PC-3 (cell line): ENCODE measurements at places on chromosomes 3 and 15.

DNA sequence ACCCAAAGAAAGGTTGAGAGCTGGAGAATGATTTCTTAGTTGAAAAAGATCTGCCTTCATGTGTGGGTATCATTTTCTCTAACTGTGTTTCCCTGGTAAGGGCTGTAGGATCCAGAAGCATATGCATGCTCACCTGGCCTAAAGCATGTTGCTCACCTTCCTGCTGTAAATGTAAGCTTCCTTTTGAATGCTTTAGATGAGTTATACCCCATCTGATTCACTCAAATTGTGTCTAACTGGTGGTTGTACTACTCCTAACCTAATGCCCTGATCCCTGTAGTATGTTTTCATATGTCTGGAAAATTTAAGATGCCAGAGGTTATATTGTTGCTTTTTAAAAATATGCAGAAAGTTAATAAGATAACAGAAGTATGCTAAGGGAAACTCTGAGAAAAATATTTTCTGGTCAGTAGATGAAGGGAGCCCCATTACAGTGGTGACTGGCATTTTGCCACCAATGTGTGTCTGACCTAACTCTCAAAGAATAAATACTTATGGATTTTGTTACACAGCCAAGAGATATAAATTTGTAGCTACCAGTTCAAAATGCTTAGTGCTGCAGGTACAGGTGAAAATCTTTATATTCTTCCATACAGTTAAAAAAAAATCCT lies 7.7 kb downstream of the FILIP1L start:
- peak; percentile 67 for DNase-seq

DNA sequence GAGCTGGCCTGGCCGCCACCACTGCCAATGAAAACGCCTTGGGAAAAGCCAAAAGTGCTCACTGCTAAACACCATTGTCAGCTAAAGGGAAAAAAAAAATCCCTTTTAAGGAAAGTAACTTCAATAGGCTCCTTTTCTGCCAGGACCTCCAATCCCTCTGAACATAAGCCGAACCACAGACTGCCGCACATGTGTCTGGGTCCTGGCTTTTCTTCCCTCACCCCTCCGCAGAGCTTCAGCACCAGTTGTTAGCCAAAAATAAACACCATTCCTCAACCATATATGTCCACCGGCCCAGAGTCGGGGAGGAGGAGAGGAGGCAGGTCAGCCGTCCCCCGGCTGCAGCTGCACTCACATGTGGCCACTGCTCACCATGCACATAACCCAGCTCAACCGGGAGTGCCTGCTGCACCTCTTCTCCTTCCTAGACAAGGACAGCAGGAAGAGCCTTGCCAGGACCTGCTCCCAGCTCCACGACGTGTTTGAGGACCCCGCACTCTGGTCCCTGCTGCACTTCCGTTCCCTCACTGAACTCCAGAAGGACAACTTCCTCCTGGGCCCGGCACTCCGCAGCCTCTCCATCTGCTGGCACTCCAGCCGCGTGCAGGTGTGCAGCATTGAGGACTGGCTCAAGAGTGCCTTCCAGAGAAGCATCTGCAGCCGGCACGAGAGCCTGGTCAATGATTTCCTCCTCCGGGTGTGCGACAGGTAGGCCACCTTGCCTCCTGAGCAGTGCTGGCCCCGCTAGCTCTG lies at the start of gene FBXL22:
TSS of gene FBXL22 (plus strand) at position 350 of the 753 bp plus-strand sequence. CDS start at position 356, 6 bp downstream.
- no peak for DNase-seq

DNA sequence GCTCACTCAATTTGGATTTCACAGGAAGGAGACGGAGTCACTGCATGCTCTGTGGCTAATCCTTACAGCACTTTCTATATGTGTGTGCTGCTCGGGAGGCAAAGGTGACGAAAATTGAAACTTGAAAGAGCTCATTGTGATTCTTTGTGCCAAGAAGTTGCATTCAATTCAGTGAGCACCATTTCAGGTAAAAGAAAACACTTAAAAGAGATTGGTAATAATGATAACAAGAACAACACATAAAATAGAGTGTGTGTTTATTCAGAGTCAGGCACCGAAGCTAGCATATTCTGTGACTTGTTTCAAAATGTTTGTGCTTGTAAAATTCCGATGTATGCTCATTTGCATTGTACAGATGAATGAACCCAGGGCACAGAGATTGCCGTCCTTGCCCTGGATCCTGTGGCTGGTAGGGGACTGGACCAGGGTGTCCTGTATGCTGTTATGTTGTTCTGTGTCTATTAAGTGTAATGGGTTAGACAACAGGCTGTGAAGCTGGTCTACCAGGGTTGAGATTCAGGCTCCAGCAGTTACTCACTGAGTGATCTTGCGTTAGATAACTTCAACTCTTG lies 193.3 kb upstream of the PROK2 start:
- no peak for DNase-seq

- peak; percentile 32 for DNase-seq
Measured at GRCh38 chr3:195181741-195182469, 89.1 kb downstream of the XXYLT1 start.

DNA sequence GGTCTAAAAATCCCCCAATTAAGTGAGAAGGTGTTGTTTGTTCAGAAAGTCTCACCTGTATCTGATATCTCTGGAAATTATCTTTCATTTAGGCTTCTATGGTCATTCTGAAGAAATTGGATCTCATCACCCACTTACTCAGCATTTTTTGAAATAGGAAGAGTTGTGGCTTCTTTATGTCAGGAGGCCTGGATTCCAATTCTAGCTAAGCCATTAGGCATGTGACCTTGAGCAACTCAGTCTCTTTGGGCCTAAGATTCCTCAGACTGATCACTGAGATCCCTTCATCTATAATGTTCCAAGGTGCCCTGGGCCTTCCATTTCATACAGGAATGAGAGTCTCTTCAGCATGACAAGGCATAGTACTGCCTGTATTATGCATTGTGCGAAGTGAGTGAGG lies 70.3 kb downstream of the ARHGEF26 start:
- DNase-seq = no peak

DNA sequence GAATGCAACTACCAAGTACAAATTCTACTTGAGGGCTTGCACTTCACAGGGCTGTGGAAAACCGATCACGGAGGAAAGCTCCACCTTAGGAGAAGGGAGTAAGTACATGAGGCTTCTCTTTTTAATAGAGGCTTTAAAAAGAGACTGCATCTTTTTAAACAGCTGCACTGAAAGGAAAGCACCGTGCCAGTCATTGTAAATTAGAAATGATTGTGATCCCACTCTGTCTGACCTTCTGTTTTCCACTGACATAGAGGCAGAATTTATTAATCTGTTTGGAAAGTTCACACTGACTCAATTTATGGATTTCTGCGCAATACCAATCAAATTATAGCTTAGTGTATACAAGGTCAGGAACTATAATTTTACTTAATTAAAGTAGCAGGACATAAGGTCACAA lies 198.2 kb downstream of the CHL1 start:
- DNase-seq = no peak

GRCh38 chr3:109021556-109021955 lies 67.9 kb upstream of the GUCA1C start:
- DNase-seq = peak; percentile 6

DNA sequence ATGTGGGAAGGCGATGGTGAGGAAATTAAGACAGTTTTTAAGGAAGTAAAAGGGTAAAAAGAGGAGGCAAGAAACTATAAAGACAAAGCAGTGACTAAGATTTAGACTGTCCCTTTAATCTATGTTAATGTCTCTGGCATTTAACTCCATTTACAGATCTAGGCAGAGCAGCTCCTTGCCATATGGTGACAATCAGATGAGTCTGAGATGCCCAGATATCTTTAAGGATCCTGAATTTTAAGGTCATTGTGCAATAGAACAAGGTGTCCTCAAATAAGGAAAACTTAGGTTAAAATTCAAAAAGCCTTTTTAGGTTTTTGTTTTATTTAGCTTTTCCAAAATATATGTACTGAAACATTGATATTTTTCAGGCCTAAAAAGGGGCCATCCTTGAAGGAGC lies 24.1 kb downstream of the RASGRP1 start:
- no peak for DNase-seq

GRCh38 chr3:46557814-46558183 lies 8.3 kb downstream of the LRRC2 start:
- DNase-seq = no peak

DNA sequence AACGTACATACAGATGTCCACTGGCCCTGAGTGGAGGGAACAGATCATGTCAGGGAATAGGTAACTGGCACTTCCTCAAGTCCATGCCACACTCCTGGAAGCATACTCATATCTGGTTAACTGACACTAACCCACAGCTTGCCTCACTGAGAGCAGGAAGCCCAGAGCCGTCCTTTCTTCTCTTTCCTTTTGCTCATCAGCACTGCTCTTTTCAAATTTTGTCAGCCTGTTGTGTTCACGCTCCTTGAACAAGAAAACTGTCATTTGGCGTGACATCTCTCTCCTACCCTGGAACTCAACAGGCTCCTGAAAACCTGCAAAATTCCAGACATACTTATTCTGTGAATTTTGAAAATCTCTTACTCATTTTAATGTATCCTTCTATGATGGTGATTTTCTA lies 360.2 kb downstream of the MAGI1 start:
- no peak for DNase-seq

GRCh38 chr3:146547235-146547835 lies 2.9 kb upstream of the PLSCR1 start:
- no peak for DNase-seq

GRCh38 chr15:92655178-92655995 lies at the start of gene FAM174B:
TSS of gene FAM174B (minus strand) at chr15:92655775.
- DNase-seq = peak; percentile 53

DNA sequence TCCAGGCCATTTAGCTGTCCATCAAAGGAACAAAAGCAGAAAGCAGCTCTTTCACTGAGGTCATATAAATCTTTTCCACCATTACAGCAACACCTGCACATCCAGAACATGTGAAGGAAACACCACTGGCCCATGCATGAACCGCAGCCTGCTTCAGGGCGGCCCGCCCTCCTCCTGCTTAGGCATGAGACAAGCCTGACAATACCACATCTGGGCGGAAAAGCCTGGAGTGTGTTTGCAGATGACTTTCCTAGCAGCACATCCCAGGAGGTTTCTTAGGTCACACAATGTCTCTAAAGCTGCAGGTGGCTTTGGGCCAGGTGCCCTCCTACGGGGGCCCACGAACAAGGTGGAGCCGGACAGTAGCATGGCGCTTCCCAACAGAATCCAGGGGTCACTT lies 19.6 kb downstream of the CYFIP1 start:
- no peak for DNase-seq

DNA sequence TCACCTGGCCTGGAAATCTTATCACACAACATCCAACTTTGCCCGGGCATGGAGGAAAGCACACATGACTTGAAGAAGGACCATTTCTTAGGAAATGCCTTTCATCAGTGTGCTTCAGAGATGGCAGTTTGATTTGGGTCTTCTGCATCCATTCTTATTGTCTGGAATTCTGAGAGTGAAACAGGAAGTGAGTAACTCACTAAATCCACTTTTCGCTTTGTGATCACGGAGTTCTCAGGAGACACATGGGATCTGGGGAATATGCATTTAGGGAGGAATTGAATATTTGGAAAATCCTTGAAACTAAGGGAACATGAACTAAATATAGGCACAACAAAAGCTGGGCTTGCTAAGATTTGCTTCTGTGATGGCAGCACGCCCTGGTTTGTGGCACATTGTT lies 212.5 kb upstream of the FEZF2 start:
- no peak for DNase-seq

DNA sequence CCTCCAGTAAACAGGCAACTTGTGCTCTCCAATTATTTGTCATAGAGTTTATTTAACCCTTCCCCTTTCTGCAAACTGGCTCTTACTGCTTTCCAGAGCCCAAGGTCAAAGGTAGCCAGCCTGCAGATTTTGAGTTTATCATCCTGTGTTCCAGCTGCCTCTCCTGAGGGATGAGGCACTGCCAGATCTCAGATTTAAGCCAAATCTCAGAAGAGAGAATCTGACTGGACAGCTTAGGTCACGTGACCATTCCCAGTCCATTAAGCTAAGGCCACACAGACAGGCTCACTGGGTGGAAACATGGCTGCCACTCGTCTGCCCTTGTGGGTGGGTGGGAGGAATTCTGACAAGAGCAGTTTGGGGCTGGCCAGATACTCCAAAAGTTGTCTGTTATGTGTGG lies 8.6 kb upstream of the SIAH2 start:
- no peak for DNase-seq

DNA sequence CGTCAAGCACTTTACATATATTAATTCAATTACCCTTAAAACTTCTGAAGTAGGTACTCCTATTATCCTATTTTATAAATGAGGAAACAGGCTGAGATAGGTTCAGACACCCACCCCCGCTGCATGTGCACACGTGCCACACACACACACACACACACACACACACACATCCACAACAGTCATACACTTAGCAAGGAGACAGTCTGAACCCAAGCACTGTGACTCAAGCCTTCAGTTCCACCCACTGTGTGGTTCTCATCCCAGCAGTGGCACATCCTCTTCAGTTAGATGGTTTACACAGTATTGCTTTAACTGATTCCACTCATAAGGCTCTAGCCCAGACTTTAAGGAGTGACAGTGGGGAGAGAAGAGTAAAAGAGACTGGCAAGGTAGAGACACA lies 91.1 kb upstream of the FGF7 start:
- no peak for DNase-seq

DNA sequence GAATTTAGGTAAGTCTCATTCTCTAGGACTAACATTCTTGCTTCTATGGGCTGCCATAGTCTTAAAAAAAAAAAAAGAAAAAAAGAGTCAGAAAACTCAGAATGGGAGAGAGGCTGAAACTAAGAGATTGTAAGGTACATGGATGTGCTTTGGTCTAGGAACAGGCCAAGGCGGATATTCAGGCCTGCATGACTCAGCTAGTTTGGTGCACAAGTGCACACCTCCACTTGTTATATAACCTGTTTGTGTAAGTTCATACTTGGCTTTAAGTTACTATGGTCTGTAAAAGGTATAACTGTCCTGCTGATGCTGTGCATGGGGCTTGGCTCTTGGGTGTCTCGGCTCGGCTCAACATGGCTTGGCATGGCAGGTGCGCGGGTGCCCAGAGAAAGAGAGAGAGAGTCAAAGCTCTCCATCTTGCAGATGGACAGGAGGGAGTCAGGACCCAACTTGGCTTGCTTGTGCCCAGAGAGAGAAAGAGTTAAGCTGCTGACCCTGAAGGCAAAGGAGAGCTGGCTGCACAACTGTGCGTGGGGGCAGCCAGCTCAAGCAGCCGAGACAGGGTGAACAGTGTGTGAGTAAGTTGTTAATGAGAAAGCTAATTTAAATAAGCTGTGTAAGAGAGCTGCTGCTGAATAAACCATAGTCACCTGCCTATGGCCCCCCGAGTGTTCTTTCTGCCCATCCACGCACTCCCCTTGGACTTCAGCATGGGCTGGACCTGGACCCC lies 31.4 kb upstream of the CHRNB4 start:
- DNase-seq = no peak

DNA sequence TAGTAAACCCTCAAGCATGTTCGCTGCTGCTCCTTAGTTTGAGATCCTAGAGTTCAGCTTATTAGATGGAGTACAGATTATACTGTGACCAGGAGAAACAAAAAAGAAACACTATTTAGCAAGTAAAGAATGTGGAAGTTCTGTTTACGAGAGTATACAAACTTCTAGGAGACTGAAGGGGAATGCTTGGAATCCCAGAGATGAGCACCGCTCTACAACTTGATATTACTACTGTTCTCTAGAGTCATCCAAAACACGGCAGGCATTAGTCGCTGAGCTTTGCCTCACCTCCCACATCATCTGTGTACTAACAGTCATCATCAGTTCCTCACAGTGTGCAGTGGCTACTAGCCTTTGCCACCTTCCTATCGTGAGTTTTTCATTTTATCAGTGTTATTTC lies 121.4 kb upstream of the CHRM5 start:
- no peak for DNase-seq

GRCh38 chr15:46442184-46442583 lies 807.4 kb downstream of the SQOR start:
- peak; percentile 42 for DNase-seq
